Left renal pelvis (tissue), 4 donors: ENCODE measurements at places on chromosomes 11 and 22. TPM values are rescaled to one million over a fixed set of nuclear protein-coding genes. Genes with fewer than 3 reads are reported as not detected.

- DNase-seq, result no peak
These were observed 60.5 kb upstream of the SLC5A12 start for GRCh38 chr11:26782220-26782965.

DNA sequence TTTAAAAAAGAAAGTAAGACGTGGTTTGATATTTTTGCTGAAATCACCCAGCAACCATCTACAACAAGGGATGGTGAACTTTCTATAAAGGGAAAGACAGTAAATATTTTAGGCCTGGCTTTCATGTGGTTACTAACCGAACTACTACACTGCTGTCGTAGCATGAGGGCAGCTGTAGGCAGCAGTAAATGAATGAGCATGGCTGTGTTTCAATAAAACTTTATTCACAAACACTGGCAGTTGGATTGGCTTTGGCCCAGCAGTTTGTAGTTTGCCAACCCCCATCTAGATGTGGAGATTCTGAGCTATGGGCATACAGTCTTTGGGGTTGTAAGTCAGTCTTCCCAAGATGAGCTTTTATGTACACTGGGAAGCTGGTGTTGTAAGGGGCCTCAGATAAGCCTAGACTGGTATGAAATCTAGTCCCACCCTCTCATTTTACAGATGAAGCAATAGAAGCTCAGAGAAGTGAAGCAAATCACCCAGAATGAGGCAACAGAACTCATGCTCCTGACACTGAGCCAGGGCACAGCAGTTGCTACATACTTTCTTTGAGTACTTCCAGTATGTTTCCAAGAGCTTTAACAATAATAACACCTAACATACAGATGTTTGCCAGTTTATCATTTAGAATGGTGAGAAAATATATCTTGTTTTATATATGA, 204.4 kb downstream of the ADAMTS15 start:
- no peak for DNase-seq

The CARD18 gene
- not detected for polyA plus RNA-seq

The CDC42BPG gene
- polyA plus RNA-seq, result 5.5 TPM

DNA sequence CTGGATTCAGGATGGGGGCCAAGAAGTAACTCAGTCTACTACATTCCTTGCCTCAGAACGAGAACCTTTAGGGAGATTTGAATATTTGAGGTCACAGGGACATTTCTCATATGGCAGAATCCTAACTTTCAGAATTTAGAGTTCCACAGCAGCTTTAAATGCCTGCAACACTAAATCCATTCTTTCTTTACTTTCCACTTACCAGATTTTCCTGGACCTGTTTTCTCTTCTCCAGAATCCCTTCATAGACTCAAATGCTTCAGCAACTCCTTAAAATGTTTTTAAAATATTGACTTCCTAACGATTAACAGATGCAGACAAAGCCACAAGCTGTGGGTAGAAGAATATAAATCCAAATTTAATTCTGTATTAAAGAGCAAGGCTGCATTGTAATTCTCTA, 63.1 kb downstream of the PRSS23 start:
- no peak for DNase-seq

DNA sequence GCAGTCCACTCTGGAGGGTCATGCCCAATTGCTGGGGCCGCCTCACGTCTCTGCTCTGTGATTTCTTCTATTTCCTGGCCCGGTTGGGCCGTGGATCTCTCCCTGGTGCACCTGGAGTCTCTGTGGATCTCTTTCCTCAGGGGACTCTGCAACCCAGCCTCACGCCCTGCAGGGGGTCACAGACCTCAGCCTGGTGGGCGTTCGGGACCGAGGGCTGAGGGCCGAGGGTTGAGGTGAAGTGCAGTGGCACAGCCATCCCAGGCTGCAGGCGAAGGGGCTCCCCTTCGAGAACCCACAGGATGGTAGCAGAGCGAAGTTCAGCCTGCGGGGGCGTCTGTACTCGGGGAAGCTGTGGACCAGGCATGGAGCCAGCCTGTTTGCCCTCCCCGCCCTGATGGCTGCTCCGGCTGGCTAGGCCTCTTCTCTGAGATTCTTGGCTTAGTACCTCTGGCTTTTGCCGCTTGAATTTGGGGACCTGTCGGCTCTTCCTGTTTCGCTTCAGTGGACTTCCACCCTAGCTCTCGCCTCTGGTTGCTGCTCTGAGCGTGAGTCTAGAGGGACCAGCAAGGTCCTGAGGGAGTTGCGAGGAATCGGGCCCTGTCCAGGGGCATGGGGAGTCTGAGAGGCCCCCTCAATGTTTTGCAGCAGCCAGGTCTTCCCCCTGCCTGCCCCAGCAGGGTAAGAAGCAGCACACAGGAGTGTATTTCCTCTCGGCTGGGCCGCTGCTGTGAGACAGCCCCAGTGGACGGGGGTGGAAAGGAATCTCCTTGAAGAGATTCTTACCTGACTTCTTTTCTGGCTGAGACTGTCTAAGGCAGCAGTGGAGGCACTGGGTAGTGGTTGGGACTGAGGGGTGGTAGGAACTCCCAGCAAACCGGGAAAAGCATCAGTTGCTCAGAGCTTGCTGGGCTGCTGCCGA, 140.8 kb downstream of the TBC1D22A start:
- DNase-seq, result no peak

DNA sequence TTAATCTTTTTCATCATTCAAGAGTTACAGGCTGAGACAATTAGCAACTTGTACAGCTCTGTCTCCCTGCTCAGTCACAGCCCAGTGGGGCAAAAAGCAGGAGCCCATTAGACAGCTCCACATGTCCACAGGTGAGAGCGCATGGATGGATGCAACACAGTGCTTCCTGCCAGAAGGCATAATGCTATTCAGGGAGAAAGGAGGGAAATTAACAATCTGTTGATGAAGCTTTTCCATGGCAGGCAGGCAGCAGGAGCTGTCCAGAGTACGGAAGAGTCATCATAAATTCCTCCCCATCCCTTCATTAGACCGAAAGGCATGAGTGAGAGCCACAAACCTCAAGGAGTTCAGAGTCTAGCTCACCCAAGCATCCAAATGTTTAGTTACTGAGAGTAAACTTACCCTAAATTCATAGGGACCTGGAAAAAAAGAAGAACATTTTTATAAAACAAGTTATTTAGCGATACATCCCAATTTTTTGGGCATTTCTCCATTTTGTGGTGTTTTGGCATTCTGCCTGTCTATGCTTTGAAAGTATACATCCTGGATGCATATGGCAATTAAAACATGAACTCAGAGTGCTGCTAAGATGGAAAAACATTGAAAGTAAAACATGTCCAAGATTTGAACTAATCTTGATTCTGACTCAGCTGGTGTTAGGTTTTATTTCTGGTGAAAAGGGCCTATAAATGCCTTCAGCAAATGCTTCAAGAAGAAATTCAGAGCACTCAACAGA, 428.1 kb downstream of the OPCML start:
- no peak for DNase-seq

- no peak for DNase-seq
These were observed 17.6 kb upstream of the MOB2 start for GRCh38 chr11:1504138-1504537.

DNA sequence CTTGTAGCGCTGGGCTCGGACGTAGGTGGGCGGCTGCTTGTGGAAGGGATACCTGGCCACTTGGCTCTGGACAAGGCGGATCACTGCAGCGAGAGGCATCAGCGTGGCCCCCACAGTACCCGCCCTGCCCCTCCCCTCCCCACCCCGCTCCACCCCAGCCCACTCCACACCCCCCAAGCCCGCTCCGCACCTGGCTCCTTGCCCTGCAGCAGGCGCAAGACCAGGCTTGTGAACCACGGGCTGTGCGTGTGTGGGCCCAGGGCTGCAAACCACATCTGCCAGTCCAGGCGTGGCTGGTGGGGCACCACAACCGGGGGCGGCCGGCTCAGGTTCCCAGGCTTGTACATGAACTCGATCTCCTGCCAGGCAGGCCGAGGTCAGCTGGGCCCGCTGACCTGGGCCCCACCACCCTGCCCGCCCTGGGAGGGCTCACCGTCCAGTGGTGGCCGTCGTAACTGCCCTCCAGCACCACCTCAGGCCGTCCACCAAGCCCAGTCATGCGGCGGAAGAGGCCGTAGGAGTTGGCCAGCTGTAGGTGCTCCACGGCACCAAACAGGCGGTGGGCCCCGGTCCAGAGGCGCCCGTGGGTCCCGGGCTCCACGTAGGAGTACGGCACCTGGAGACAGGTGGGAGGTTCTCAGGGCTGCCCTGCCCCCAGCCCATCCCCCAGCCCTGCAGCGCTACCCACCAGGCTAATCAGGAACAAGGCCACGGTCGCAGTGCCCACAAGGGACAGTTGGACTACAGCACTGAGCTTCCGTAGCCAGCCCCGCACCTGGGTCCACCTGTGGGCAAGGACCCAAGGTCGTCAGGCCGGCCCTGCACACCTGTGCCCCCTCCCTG, 2.9 kb downstream of the LMF2 start:
- no peak for DNase-seq

DNA sequence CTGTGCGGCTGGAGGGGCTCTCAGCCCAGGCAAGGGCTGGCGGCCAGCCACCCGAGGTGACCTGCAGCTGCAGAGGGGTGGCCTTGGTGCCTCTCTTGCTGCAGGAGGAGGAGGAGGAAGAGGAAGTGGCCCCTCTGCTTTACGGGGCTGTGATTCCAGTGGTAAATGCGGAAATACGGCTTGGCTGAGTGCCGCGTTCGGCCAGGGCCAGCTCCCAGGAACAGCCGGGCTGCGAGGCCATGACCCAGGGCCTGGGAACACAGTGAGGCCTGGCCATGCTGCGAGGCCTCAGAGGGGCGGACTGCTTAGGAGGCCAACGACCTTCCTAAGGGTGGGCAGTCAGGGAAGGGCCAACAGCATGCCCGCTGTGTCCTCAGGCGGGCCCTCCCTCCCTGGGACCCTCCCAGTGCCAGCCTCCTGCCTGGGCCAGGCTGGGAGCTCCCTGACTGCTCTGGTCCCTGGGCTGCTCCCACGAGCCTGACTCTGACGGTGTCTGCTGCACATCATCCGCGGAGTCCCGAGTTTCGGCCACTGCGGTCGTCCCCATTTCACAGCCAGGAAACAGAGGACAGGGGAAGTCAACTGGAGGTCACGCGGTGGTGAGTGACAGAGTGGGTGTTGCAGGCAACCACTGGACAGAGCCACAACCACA, 20.8 kb upstream of the PPARA start:
- DNase-seq, result no peak

DNA sequence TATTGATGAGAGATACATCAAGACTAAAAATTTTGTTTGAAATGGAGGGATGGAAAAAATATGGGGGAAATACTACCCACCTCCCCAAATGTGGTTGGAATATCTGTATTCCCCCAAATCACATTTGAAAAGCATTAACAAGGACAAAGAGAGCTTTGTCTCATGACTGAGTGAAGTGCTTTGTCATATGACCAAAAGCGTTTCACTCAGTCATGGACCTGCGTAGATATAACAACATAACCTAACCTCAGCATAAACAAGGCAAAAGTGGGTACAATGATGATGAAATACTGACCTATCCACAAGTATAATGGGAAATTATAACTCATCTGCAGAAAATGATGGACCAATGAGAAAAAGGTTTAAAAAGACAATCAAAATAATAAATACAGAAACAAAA, 418.3 kb downstream of the TBC1D22A start:
- no peak for DNase-seq

The ARVCF gene
- polyA plus RNA-seq, result 32.5 TPM

DNA sequence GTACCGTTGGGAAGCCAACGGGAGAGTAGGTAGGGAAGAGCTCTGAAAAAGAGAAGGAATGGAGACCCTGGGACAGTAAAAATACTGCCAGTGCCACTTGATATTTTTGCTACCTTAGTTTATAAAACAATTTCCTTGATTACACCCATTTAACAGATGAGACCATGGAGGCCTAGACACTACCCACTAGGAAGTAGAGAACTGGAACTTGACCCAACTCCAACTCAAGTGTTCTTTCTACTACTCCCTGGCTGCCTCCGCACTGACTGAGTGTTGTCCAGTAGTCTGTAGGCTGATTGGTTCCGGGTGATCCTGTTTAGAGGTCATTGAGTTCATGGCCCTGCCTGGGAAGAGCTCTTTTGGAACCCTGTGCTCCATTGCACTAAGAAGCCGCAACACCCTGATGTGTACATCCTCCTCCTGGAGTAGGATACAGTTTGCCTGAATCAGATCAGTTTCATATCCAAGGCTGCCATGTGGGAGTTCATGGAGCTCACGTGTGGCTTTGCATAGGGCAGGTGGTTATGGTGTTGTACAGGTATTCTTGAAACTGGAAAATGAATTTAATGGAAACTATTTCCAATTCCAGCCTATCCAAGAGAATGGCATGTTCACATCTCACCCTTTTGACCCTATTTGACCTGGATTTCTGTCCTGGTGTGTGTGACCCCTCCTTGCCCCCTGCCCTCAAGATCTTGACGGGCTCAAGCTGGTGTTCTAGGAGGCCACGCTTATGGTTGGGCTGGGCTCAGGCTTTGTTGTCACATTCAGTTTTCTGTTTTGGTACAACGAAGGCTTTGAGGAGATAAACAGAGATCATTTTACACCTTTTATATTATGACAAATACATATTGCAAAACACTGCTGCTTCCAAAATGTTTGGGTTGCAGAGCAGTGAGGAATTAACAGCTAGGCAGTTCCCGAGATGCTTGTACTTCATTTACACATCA, 102.2 kb upstream of the NNMT start:
- no peak for DNase-seq

DNA sequence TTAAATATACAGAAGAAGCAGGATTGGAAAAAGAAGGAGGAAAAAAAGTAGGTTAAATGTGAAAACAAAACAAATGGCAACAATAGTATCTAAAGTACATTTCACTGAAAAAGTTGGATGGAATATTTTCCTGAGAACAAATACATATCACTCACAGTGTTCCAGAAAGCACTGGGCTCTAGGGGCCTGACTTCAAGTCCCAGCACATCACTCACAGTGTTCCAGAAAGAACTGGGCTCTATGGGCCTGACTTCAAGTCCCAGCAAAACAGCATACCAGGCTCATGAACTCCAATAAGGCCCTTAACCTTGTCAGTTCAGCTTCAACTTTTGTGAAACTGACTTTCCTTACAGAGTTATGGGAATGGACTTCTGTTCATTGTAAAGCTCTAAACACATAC, 46.0 kb upstream of the CCDC34 start:
- DNase-seq, result no peak

- DNase-seq, result no peak
These were observed 8.5 kb upstream of the FEZ1 start for GRCh38 chr11:125504580-125504979.

- no peak for DNase-seq
These were observed 504.2 kb downstream of the SOX6 start for GRCh38 chr11:15852179-15852578.

- no peak for DNase-seq
These were observed 26.2 kb downstream of the SUSD2 start for GRCh38 chr22:24207264-24208011.

The GGTLC3 gene
- 1.2 TPM for polyA plus RNA-seq

DNA sequence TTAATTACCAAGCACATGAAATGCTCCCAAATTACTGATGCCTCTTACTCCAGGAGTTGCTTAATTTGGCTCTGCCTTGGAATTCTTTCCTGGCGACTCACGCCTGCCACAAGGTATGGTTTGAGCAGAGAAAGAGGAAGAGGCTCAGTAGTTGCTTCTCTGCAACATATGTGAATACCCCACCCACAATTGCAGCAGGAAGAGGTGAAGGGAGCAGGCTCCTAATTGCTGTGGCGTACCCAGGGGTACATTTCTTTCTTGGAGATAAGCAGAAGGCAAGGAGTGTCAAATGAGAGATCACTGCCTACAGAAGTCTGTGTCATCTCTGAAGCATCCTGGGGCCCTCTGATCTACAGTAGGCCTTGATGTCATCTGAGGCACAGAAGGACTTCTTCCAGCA, 10.6 kb upstream of the NNMT start:
- DNase-seq, result no peak
